NCI-H1092 treated with DMSO at 0.1 percent for 48 hours (cell line): ENCODE measurements at places on chromosomes 12 and 14.

DNA sequence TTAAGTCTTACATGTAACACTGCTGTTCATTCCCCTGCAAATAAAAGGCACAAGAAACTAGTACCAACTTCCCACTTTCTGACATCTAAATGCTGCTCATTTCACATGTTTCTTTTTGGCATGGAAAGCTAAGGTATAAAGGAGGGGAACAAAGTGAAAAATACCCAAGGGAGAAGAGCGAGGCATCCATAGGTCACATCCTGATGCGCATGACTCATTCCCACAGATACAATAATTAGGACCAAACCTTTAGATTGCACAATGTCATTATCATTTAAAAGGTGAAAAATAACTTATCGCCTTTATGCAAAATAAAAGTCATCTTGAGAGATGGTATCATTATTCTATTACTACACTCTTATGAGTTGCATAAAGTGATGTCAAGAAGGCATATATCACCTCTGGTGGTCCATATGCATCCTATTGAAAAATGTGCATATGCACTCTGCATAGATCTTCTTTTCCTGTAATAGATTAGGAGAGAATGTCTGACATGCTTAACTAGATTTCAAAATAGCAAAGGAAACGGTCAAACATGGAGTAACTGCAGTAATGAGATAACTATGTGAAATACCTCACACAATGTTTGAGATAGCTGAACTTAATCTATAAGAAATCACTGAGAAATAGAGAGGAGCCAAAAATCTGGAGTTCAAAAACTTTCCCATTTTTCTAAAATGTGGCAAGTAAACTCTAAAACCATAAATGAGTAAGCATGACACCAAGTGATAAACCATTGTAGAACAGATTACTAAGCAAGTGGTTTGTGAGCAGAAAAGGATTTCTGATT lies 382.5 kb upstream of the TMTC1 start:
- no peak for DNase-seq

GRCh38 chr12:107610021-107610859 lies 75.4 kb upstream of the PWP1 start:
- DNase-seq, result peak; percentile 15

DNA sequence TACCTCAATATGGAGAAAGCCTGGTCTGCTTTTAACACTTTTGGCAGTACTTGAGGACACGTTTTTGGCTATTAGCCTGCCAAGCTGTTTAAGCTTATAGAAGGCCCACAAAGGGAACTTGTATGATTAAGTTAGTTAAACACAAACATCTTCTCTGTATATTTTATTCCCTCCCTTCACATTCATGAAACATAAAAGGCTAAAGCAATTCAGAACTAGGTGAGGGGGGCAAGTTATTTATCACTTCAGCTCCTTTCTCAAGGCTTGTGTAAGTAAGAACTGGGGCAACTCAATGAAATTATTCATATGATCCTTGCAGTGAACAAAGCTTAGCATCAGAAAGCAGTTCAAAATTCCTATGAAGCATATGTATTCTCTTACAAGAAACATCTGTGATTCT lies 7.5 kb downstream of the PRICKLE1 start:
- DNase-seq, result no peak

DNA sequence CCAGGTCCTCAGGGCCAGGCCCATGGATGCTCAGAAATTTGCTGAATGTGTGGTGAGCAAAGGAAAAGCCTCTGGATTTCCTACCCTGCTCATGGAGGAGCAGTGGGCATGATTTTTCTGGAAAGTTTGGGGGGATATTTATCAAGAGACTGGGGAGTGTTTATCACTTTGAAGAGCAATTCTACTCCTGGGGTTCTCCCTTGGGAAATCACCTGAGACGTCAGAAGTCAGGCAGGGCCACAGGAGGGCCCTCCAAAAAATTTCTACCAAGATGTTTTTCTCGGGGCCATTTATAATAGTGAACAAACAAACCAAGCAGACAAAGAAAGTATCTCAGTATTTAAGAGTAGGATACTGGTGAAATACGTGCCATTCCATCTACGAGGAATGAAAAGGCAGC lies 20.1 kb upstream of the EIF2B2 start:
- no peak for DNase-seq

DNA sequence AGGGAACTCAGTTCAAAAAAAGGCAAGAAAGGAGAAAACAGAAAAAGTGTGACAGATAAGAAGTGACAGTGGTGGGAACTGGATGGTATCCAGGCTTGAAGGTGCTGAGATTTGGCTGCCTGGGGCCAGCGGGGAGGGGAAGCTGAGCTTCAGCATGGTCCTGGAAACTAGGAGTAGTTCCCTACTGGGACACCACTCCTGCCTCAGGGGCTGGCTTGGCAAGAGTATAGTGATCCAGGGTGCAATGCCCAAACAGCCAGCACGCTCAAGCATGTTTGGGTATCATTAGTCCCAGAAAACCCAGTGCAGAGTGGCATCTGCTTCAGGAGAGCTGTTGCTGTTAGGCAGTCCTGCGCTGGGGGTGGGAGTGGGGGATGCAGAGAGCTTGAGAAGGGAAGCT lies 49.5 kb upstream of the KTN1 start:
- DNase-seq, result no peak

DNA sequence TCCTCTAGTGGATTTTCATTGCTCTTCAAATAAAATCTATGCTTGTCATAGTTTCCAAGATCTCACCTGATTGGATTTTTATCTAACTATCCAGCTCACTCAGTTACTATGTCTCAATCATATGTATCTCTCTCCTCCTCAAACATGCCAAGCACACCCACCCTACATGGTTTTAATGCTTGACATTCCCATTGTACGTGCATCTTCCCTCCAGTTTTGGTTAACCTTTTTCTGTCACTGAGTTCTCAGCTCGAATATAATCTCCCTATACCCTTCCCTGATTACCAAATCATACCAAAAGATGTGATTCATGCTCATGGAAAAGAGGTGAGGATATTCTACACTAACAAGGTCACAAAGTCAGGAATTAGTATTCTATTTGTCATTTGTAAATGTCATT lies 12.0 kb upstream of the PTPRQ start:
- DNase-seq, result no peak

DNA sequence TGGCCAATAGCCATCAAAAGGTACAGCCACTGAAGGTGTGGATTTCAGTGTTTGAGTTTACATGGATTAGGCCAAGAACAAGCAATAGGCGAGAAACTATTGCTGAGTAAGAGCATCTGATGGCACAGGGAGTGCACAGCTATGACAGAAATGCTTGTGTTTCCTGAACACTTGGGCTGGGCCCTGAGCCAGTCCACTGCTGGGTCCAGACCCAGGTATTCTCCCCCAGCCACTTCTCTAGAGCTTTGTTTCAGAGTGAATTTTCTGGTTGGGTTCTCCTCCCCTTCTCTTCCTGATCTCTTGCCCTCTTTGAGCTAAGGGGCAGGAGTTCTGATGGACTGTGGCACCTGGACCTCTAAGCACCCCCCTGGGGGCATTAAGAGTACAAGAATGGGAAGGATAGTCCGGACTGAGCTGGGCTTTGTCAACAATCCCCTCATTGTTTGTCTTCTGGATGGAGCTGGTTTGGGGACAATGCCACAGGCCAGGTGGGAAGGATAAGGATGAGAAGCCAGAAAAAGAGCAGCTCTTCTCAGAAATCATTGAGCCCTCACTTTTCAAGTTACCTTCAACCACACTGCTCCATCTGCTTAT lies 8.3 kb downstream of the HOXC5 start:
- DNase-seq, result no peak

- no peak for DNase-seq
Measured at GRCh38 chr12:76568130-76568529, 8.6 kb upstream of the OSBPL8 start.

DNA sequence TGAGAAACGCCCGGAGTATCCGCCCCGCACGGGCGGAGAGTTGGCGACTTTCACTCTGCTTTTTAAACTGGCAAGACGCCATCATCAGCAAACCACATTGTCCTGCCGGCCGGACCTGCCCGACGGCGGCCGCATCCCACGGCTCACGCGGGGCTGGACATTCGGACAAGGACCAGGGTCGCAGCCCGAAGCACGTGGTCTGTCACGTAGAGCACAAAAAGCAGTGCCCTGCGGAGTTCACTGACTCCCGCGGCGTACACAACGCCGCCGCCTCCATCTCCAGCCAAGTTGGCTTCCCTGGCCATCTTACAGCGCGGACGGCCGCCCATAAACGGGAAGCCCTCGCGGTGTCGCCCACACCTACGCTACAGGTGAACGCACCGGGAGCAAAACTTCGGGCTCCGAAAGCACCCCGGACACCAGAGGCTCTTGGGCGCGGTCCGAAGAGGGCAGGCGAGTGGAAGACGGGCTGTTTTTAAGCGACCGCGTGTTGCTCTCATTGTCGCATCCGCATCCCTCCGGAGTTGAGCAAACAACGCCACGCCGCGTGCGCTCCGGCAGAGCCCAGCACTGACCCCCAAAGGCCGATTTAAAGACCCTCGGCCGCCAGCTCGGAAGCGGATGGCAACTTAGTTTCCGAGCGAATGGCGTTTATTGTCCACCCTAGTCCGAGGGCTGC lies 966 bp downstream of the SINHCAF start:
- DNase-seq, result peak; percentile 53

- DNase-seq, result no peak
Measured at GRCh38 chr12:2488596-2488995, 306.2 kb upstream of the FKBP4 start.

GRCh38 chr12:30106204-30106965 lies 322.6 kb upstream of the TMTC1 start:
- DNase-seq, result no peak
